ENCODE measurements at places on chromosomes 6 and 20.

- no peak for DNase-seq
Measured at GRCh38 chr6:170277893-170278742, 12.8 kb downstream of the DLL1 start.

- DNase-seq = no peak
Measured at GRCh38 chr6:19059102-19059501, 672.0 kb downstream of the RNF144B start.

DNA sequence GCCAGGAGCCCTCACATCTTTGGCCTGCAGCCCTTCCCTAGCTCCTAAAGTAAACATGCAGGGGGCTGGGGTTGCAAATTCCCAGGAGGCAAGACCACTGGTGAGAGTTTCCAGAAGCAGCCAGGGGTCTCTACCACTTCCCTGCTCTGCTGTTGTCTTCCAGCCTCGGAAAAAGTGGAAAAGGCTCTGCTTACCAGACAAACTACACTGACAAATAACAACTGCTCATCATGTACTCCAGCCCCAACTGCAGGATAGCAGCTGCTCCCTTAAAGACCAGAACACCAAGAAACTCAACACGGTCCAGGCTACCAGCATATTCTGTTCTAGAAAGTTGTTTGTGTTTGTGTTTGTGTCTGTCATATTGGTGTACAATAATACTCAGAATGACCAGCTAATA is 187.5 kb upstream of the MARCKS start:
- DNase-seq = no peak

DNA sequence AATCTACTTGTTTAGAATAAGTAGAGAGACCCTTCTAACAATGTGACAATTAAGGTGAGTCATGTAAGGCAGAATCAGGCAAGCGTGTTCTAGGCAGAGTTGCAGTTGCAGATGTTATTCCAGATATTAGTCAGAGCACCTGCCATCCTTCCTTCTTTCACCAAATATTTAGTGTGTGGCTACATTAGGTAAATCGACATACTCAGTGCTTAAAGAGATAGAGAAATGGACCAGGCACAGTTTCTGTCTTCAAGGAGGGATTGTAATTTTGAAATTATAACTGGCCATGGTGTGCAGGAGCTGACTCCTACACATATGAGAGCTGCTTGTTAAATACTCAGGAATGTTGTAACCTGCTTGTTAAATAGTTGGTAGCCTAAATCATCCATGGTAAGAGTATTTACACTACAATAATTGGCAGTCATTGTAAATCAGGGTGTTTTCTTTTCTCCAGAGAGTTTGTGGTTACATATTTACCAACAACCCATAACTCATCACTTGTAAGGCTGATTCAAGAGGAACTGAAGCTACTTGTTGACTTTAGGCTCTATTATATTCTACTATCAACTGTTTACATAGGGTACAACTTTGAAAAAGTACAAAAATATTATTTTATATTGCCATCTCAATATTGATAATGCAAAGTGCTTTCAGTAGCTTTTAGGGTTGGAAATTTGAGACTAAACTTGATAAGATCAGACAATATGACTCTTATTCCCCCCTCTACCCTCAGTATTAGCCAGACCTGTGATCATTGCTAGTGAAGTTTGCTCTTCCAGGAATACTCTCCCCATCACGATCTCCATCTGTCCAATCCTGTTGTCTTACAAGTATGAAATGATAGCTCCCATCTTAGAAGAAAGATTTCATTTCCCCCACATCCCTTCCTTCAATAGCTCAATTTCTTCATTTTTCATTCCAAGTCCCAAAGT is 607.1 kb downstream of the COL12A1 start:
- no peak for DNase-seq

DNA sequence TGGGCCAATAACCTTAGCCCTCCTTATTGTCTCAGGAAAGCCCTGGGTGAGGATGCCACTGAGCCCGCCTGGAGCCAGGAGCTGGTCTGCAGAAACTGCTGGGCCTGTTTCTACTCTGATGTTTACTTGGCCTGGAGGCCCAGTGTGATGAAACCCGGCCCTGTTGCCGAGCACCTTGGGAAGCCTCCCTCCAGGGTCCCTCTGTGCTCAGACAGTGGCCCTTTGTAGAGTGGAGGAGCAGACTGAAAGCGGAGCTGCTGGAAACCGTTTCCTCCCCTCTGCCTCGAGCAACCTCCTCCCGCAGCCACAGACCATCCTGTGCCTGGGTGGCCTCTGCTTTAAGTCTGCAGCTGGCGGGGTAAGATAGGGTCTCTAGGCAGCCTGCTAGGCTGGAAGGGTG is 84.1 kb upstream of the EPB41L1 start:
- no peak for DNase-seq

DNA sequence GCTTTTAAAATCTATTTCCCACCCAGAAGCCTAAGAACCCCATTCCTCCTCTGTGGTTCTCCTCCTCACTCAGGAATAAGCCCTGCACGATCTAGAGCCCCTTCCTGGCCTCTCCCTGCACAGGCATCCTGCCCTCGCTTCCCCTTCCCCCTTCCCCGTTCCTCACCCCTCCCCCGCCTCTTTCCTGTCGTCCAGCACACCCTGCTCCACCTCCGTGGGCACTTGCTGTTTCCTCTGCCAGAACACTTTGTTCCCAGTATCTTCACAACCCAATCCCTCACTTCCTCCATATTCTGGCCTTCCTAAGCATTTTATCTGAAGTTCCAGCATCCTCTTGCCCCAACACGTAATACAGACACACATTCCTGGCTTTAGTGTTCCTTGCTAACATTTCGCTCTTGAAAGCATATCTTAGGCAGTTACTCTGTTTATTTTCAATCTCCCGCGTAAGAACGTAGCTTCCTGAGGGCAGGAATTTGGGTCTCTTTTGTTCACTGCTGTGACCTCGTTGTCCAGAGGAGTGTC is 20.2 kb upstream of the SLC22A2 start:
- DNase-seq = no peak

- DNase-seq = no peak
Measured at GRCh38 chr6:139486476-139486799, 112.0 kb upstream of the CITED2 start.

DNA sequence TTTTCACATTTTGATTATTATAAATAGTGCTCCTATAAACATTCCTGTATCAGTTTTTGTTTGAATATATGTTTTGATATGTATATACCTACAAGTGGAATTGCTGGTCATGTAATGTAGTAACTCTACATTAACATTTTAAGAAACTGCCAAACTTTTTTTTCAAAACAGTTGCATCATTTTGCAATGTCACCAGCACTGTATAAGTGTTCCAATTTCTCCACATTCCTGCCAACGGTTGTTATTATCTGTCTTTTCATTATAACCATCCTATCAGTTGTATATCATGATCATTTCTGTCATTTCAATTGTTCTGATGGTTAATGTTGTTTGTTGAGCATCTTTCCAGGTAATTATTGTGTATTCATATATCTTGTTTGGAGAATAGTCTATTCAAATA is 44.8 kb upstream of the SAMD5 start:
- no peak for DNase-seq

GRCh38 chr6:161436106-161436876 is 162.4 kb upstream of the AGPAT4 start:
- no peak for DNase-seq

- DNase-seq = no peak
Measured at GRCh38 chr6:118307581-118307980, 240.5 kb upstream of the PLN start.

- no peak for DNase-seq
Measured at GRCh38 chr20:10629946-10630650, 43.7 kb downstream of the JAG1 start.

DNA sequence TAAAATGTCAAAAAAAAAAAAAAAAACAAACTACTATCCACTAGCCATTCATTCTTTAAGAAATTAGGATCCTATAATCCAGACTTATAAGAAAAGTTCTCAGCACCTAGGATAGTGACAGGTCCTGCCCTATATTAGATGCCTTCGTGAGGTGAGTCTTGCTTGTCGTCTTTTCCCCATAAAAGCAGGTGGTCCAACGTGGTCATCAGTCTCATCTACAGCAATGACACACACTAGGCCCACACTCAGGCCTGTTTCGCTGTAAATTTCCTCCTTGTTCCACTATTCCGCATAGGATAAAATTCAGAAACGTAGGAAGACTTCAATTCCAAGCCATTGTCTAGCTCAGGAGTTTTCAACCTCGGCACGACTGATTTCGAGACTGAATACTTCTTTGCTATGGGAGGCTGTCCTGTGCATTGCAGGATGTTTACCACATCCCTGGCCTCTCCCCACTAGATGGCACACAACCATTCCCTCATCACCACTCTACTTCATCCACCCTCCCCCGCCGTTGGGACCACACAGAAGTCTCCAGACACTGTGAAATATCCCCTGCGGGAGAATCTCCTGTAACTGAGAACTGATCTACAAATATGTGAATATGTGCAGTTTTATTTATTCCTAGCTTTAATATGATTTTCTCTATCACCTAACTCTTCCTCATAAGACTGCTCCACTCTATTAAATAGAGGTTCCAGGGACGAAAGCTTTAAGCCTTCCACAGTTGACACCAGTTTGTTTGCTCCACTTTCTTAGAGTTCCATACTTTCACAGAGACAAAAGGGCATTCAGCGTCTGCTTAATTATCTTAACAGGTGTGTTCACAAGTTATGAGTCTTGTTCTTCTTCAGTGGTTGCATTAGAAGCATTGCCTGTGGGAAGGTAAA is 346.3 kb downstream of the BMP2 start:
- no peak for DNase-seq

DNA sequence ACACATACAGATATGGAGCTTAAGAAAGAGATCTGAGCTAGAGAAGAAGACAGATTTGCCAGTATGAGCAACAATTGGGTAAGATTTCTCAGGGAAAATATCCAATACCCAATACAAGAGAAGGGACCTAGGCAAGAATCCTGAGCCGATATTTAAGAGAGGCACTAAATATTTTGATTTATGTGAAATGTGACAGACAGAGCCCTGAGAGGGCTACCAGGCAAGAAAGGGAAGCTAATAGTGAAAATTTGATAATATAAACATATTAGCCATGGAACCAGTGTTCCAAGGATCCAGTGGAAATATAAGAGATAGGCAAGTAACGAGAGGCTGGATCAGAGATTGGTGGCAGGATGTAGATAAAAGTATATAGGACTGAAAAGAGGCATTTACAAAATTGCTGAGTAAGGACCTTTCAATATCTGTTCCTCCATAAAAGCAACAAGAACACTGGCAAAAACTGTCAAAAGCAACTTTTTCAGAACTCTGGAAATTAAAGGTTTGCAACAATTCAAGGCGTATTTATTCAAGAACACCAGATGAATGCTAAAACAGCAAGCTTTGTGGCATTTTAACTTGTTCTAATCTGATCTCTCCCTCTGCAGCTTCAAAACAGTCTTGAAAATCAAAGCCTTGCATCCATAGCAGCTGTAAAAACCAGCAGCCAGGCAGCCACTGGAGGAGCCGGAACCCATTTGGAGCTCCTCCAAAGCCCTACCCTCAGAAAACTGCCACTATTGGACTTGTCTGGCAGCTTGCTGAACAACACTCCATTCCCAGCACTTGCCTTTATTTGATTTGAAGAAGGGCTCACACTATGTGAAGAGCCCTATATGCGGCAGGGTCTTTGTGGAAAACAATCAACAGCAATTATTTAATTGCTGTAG is 58.8 kb downstream of the REV3L start:
- no peak for DNase-seq

- no peak for DNase-seq
Measured at GRCh38 chr6:139690007-139690406, 315.6 kb upstream of the CITED2 start.

DNA sequence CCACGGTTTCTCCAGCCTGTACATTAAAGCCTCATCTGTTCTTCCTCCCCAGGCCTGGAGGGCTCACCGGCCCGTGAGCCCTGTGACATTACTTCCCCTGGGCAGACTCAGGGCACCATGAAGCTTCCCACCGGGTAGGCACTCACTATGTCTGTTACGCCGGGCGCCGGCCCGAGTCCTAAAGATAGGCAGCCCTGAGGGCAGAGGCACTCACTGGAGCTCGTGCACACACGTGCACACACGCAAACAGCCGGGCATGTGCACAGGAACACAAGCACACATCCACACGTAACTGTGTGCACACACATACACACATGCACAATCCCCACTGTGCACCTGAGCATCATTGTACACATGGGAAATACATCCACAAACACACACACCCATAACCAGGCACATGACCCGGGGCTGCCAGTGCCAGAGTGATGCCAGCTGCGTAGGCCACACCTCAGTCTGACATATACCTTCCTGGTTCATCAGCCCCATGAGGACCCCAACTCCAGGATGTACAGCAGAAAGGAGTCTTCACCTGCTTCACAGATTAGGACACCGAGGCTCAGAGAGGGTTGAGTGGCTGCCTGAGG is 83.7 kb downstream of the YTHDF1 start:
- no peak for DNase-seq

GRCh38 chr6:12635375-12635774 is 81.2 kb upstream of the PHACTR1 start:
- no peak for DNase-seq

GRCh38 chr6:558089-558488 is 98.8 kb downstream of the HUS1B start:
- no peak for DNase-seq

DNA sequence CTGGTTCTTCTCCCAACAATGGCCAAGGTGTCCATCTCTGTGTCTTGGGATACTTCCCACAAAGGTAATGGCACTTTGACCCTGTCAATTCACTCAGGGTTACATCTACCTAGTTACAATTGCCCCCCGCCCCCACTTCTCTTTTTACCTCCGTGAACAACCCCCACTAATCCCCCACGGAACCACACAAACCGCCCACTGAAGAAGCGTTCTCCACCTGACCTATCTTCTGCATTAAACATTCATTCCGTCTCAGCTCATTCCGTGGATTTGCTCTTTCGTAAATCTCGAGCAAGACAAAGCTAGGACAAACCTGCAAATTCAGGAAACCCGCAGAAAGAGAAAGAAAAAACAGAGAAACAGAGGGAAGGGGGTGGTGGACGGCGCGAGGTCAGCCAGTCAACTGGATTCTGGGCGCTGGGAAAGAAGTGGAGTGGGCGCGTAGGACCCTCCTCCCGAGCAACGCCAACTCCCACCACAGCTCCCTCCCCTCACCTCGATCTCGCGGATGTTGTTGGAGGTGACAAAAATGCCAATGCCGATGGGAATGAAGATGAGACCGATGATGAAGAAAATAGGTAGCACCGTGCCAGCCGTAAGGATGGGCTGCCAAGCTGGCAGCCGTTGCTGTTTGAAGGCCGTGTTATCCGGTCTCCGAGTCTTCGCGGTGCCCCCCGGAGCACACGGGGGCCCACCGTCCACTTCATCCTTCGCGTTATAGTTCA is 523 bp downstream of the TMEM30A start:
- peak; percentile 38 for DNase-seq

GRCh38 chr6:167513778-167514177 is 188.9 kb downstream of the TTLL2 start:
- DNase-seq = no peak

GRCh38 chr6:168071620-168072019 is 7.4 kb downstream of the FRMD1 start:
- no peak for DNase-seq

GRCh38 chr6:106117579-106117978 is 31.4 kb downstream of the PRDM1 start:
- DNase-seq = no peak

GRCh38 chr6:136962661-136963060 is 40.6 kb downstream of the SLC35D3 start:
- DNase-seq = peak; percentile 26

GRCh38 chr20:47741669-47742608 is 43.3 kb downstream of the SULF2 start:
- no peak for DNase-seq

GRCh38 chr6:33080127-33081089 is 4.6 kb downstream of the HLA-DPB1 start:
- no peak for DNase-seq

Measured in trophoblast cell (in vitro differentiated cells and primary cell).